Sigmoid colon (tissue), 7 donors: ENCODE measurements at places on chromosomes 1 and 21. TPM values are rescaled to one million over a fixed set of nuclear protein-coding genes. Genes with fewer than 3 reads are reported as not detected.

- DNase-seq, result no peak
Observed at GRCh38 chr1:112460615-112461014, 48.1 kb upstream of the WNT2B start.

GRCh38 chr21:38852278-38852677 is 46.5 kb downstream of the ETS2 start:
- DNase-seq, result no peak

Gene GREM2
- 9.4 TPM for total RNA-seq

DNA sequence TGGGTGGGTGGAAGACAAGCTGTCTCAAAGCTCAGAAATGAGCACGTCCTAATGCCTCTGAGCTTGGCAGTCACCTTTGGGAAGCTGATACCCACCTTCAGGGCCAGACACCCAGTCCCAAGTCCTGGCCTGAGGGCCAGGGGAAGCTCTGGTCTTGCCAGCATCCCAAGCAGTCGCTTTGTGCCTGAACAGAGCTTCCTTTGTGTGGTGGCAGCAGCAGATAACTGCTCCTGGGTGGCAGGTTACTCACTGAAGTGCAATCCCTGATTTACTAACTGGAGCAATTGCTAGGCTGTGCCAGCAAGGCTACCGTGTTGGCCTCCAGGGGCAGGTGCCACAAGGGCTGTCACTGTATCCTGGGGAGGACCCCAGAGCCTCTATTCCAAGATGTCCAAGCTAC is 40.4 kb upstream of the GRHL3 start:
- peak; percentile 17 for DNase-seq

Gene DNTTIP2
- total RNA-seq, result 34.2 TPM

DNA sequence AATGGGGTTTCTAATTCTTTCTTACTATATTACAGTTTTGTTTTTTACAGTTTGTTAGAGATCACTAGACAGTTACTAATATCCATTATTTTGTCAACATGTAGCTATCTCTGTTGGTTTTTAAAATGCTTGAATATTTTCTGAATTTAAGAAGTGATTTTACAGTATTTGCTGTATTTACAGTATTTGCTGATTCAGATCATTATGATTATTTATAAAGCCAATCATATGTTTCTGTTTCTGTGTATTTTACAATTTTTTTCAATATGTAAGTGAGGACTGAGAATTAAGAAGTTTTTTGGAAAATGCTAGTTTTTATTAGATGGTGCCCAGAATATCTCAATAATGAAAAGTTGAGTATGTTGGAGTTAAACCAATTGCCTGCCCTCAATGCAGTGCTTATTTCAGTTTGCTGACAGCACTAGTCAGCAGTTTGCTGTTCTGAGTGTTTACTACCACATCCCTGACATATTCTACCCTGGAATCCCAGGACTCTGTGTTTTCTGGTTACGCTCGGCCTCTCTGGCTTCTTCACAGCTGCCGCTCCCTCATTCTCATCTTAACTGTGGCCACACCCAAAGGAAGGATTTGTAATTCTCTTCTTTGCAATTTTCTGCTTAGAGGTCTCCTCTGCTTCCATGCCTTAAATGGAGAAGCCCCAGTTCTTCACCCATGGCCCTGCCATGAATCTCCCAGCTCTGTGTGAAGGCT is 68.0 kb upstream of the BACH1 start:
- no peak for DNase-seq
